A549 treated with CpdA at 1 μM for 4 hours (cell line): ENCODE measurements at places on chromosomes 1 and 21. TPM values are rescaled to one million over a fixed set of nuclear protein-coding genes. Genes with fewer than 3 reads are reported as not detected.

The ZBTB37 gene
- total RNA-seq = 0.94 to 1.4 TPM (median 1.3 TPM) in 5 replicates

The C1orf21 gene
- 6.4 to 12.0 TPM (median 8.4 TPM) in 5 replicates for total RNA-seq

The SMYD2 gene
- 30.7 to 33.5 TPM (median 32.1 TPM) in 5 replicates for total RNA-seq

The GPX7 gene
- total RNA-seq = not detected in 5 replicates

The TMEM51 gene
- total RNA-seq = 38.4 to 44.7 TPM (median 43.3 TPM) in 5 replicates

The CGN gene
- 1.1 to 1.9 TPM (median 1.4 TPM) in 5 replicates for total RNA-seq

The POLR3C gene
- total RNA-seq = 32.0 to 38.8 TPM (median 35.2 TPM) in 5 replicates

The NUDT4B gene
- 0.22 to 1.0 TPM (median 0.85 TPM) in 3 of 5 replicates, not detected in the others for total RNA-seq

The PALMD gene
- total RNA-seq = 0.38 to 0.71 TPM (median 0.49 TPM) in 5 replicates

The SFN gene
- 397 to 545 TPM (median 475 TPM) in 5 replicates for total RNA-seq

The NBL1 gene
- total RNA-seq = 24.5 to 44.1 TPM (median 35.5 TPM) in 5 replicates
